ENCODE measurements at places on chromosomes 2 and 18. TPM values are rescaled to one million over a fixed set of nuclear protein-coding genes. Genes with fewer than 3 reads are reported as not detected.
A peak's percentile ranks its signal among the peaks of the same experiment; 100 is the strongest.

Gene BARD1
- total RNA-seq: 11.1 TPM

Gene TNS1
- 16.8 TPM for total RNA-seq

Gene LOXHD1
- 1.5 TPM for total RNA-seq

Gene NGEF
- not detected for total RNA-seq

- H3K4me1 ChIP-seq: peaks cover 43% of the 10 kb centered on the region
- H3K27ac ChIP-seq: peak overlapping the region; percentile 62
- peaks cover 8% of the 10 kb centered on the region for H3K36me3 ChIP-seq
- no peak overlapping the region for H3K4me3 ChIP-seq
Observed at GRCh38 chr2:105836840-105837692, 92.4 kb downstream of the NCK2 start.

- peaks cover 2% of the 10 kb centered on the region for H3K36me3 ChIP-seq
- no peak overlapping the region for H3K4me3 ChIP-seq
- peaks cover 33% of the 10 kb centered on the region for H3K27me3 ChIP-seq
- H3K27ac ChIP-seq: no peak overlapping the region
- no peaks in the 10 kb centered on the region for H3K4me1 ChIP-seq
- no peak for DNase-seq
Observed at GRCh38 chr2:215136669-215137328, 1.6 kb downstream of the ABCA12 start.

GRCh38 chr18:51100385-51101120 is 70.5 kb downstream of the SMAD4 start:
- H3K4me3 ChIP-seq: no peak overlapping the region
- no peaks in the 10 kb centered on the region for H3K4me1 ChIP-seq
- H3K27ac ChIP-seq: no peak overlapping the region
- H3K36me3 ChIP-seq: no peaks in the 10 kb centered on the region
- no peak for DNase-seq
- H3K27me3 ChIP-seq: no peaks in the 10 kb centered on the region

Data from T-helper 17 cell (primary cell).